ENCODE measurements at places on chromosomes 4 and X.
A peak's percentile ranks its signal among the peaks of the same experiment; 100 is the strongest.

GRCh38 chrX:128309311-128309710, 257.1 kb upstream of the ACTRT1 start:
- DNase-seq = no peak

DNA sequence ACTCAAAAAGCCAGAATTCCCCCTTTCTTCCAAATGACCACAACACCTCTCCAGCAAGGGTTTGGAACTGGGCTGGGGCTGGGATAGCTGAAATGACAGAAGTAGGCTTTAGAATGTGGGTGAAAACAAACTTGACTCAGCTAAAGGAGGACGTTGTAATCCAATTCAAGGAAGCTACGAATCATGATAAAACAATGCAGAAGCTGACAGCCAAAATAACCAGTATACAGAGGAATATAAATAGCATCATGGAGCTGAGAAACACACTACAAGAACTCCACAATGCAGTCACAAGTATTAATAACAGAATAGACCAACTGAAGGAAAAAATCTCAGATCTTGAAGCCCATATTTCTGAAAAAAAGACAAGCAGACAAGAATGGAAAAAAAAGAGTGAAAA, 95.8 kb upstream of the TET2 start:
- no peak for DNase-seq

DNA sequence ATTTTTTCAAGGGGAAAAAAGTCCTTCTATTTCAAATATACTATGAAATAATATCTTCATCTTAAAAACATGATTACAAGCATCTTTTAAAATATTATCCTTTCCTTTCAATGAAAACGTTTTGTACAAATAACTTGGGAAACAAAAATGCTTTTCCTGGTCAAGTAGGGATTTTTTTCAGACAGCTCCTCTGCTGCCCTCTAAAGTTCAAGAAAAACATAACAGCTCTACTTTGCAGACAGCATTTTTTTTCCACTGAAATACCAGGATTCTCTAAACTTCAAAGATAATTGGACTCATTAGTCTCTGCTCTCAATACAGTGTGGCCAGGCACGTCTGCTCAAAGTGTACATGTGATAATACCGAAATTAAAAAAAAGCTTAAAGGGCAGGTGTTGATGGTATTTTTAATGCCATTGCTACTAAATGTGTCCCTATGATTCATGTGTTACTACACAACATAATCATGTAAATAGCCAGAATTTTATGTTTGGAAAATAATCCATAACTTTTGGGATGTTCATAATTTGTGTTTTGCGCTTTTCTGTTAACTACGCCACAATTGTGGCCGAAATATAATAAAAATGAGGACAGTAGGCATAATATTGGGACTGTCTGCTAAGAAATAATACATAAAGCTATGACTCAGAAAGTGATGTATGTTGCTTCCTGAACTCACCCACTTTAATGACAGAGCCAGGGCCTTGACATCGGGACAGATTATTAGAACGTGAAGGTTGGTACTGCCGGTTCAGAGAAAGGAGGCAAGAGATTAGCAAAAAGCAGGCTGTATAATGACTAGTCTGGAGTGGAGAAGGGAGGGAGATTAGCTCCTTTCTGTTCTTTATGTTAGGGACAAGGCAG, 478.9 kb downstream of the KCNIP4 start:
- DNase-seq = no peak

- no peak for DNase-seq
Observed at GRCh38 chr4:152935631-152936445, at the start of gene FHDC1. TSS of gene FHDC1 (plus strand) at chr4:152936323. CDS start at chr4:152943058, 6,735 bp downstream.

- DNase-seq = no peak
Observed at GRCh38 chrX:36957425-36958328, 50.5 kb upstream of the FAM47C start.

DNA sequence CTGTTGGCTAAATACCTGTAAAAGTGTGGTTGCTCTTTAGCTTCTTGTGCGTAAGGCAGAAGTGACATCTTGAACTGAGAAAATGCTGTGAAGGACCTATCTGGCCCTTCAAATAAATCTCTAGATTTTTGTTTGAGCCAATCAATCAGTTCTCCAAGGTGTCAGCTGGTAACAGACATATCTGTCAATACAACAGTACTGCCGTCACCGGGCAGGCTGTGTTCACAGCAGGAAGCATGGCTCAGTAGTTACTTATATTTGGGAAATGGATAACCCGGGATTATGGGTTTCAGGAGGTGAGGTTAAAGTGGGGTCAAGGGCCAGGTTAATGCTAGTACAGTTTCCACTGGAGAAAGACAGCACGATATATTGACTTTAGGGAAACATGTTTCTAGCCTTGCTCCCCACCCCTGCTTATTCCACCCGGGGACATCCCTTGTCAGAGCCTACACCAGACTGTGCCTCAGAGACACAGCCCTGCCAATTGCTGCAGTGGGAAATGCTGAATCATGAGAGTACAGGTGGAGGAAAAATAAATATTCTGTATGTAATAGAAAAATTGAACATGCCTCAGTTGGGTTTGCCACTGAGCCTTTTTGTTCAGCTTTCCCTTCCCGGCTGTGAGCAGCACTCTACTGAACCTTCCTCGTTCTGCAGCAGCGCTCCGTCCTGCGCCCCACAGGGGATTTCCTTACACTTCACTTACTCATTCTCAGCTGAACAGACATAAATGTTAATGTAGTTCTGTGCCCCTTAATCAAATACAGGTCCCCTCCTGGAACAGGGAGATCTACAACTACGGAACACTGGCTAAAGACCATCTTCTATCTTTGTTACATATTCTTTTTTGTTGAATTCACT, 121.1 kb downstream of the MGST2 start:
- DNase-seq = no peak

- DNase-seq = no peak
Observed at GRCh38 chr4:61468024-61468720, 268.0 kb downstream of the ADGRL3 start.

GRCh38 chr4:79650794-79651431, 242.9 kb upstream of the GK2 start:
- DNase-seq = no peak

DNA sequence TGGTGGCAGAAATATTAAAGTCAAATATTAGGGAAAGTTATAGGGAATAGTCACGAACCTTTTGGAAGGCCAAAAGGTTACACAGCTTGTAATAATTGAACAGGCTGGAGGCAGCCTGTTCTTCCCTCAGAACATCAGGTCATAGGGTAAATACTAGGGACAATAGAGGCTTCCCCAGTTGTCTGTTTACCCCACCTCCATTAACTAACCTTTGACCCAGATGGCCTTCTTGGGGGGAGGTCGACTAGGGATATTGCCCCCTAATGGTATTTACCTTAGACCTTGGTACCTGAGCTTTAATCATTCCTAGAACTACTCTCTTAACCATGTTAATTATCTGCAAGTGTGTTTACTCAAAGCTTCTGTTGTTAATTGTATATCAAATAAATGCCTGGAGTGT, 26.0 kb downstream of the C4orf17 start:
- no peak for DNase-seq

GRCh38 chrX:34879886-34880285, 62.7 kb upstream of the FAM47B start:
- DNase-seq = no peak

DNA sequence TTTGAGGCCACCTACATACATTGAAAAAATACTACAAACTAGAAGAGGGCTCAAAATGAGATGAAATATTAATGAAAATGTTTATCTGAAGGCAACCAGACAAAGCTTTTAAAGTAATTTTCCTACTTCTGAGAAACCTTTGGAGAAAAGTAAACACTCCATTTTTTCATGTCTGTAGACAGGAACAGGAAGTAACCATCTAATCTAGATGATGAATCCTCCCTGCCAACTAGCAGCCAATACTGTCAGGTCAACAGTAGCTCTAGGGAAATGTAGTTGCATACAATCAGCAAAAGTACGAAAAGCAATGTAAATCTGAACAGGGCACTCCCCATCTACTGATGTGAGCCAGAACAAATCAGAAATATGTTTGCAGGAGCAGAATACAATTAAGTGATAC, 49.0 kb downstream of the AMMECR1 start:
- no peak for DNase-seq

- no peak for DNase-seq
Observed at GRCh38 chrX:68252664-68253063, 180.6 kb downstream of the OPHN1 start.

DNA sequence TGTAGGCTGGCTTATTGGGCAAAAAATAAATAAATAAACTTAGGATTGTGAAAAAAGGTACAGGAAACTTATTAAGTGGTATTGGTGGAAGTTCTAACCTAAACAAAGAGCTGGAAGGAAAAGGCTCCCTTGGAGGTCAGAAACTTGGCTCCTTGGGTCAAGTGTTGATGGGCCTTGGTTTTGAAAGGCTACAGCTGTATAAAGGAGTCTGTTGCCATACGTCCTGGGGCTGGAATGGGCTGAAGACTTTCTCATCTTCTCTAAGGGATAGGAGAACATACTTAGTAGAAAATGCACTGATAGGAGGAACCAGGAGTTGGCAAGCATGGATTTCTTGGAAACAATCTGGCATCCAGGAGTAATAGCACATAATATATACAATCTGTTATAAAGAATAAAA, 56.6 kb downstream of the PDLIM5 start:
- DNase-seq = no peak

DNA sequence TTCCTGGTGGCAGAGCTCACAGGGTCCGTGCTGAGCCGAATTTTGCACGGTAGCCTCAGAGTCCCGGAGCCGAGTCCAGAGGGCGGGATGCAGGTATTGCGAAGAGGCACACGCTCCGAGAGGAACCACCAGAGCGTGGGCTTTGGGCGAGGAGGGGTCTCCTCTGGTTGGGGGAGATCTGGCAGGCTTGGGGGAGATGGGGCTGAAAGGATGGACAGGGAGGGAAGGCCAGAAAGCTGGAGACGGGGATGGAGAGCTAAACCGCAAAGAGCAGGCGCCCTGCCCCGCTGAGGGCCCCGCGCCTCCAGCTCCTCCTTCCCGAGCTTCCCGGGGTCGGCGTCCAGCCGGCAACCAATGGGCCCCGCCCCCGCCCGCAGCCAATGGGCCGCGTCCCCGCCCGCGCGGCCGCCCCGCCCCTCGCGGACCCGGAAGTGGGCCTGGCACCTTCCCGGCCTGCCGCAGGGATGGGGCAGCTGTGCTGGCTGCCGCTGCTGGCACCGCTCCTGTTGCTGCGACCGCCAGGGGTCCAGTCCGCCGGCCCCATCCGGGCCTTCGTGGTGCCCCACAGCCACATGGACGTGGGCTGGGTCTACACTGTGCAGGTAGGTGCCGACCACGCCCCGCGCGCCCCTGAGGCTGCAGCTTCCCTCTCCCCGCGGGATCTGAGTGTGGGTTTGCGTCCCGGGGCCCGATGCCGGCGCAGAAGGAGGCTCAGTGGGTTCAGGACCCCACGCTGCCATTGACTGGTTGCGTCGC, at the start of gene MAN2B2:
TSS of gene MAN2B2 (plus strand) at position 443 of the 756 bp plus-strand sequence. CDS start at position 465, 22 bp downstream.
- peak; percentile 73 for DNase-seq

- no peak for DNase-seq
Observed at GRCh38 chrX:19740744-19741143, 146.7 kb downstream of the SH3KBP1 start.

GRCh38 chrX:66023385-66024091, 16.3 kb downstream of the VSIG4 start:
- no peak for DNase-seq

DNA sequence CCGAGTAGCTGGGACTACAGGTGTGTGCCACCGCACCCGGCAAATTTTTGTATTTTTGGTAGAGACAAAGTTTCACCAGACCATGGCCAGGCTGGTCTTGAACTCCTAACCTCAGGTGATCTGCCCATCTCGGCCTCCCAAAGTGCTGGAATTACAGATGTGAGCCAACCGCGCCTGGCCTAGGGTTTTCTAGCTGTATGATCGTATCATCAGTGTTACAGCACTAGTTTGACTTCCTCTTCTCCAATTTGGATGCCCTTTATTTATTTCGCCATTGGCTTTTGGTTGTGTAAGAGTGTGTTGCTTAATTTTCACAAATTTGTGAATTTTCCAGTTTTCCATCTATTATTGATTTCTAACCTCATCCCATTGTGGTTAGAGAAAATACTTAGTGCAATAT, 5.2 kb downstream of the TKTL1 start:
- DNase-seq = no peak

DNA sequence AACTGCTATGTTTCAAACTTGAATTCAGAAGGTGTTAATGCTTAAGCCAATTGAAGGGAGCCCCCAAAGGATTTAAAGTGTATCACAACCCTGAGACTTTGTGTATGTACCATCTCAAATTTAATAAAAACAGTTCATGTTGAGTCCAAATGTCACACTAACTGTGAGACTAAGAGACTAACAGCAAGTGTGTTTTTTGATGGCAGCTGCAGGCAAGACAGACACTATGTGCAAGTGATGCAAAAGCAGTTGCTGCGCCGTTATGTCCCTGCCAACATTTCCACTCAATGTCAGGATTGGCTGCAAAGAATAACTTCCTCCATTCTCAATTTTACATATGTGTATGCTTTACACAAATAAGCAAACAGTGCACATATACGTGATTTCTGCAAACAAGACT, 594.6 kb downstream of the IL15 start:
- no peak for DNase-seq

DNA sequence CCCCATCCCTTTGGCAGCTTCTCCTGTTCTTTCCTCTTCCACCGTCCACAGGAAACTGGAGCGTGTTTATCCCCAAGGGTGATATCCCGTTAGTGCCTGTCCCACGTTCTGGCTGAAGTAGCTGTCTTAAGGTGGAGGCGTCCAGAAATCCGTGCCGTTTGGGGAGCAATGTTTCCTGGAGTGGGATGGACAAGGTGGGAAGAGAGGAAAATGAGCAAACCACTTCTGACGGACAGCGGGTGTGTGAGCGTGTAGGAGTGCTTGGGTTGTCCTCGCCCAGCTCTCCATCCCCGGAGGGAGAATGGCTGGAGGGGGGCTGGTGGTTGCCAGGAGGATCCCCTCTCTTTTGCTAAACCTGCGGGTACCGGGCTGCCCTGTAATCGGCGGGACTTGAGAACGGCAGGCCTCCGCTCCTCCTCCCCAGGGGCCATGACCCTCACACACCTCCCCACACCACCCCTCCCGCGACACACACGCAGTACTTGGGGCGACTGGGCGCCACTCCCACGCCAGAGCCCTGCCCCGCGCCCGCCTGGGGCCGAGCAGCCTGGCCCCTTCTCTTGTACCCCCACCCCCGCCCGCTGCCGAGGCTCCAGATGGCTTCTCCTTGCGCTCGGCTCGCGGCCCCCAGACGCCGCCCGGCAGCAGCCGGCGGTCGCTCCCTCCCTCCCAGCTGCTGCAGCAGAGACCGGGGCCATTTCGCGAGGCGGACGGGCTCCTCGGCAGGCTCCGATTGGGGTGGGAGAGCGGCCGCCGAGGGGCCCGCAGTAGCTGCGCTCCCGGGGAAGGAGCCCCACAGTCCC, 13.9 kb upstream of the PRDM8 start:
- DNase-seq = peak; percentile 34

DNA sequence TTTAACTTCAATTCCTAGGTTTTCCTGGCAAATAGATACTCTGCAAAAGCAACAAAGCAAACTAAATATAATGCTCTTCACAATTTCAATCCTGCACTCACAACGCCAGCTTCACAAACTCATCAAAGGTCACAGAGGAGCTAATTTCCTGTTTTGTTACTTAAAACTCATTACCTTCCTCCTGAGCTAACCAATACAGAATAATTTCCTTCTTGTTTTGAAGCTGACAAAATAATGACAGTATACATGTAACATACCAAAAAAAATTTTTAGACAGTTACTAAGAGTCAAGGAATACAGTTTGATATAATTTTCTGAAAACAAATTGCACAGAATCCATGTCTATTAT, 17.9 kb downstream of the CNOT6L start:
- no peak for DNase-seq

Measured in activated CD4-positive, alpha-beta T cell treated with anti-CD3 and anti-CD28 coated beads, Interleukin-2, amount 50 U/mL, for 1 hour (primary cell).